ENCODE measurements at places on chromosomes 2 and 18. TPM values are rescaled to one million over a fixed set of nuclear protein-coding genes. Genes with fewer than 3 reads are reported as not detected.

The RTP5 gene
- not detected for total RNA-seq

The SP110 gene
- 168 TPM for total RNA-seq

The VWA3B gene
- total RNA-seq: not detected

The IL1RL2 gene
- not detected for total RNA-seq

The CREG2 gene
- total RNA-seq: 0.52 TPM

The ACVR1C gene
- total RNA-seq: 2.2 TPM

The ASAP2 gene
- total RNA-seq: 0.25 TPM

The ELAC1 gene
- 9.1 TPM for total RNA-seq

The HAAO gene
- not detected for total RNA-seq

The KHK gene
- 10.6 TPM for total RNA-seq

The ALPG gene
- not detected for total RNA-seq

The GPBAR1 gene
- 1.2 TPM for total RNA-seq

GRCh38 chr2:16288371-16289112, 348.2 kb downstream of the MYCN start:
- DNase-seq: no peak

DNA sequence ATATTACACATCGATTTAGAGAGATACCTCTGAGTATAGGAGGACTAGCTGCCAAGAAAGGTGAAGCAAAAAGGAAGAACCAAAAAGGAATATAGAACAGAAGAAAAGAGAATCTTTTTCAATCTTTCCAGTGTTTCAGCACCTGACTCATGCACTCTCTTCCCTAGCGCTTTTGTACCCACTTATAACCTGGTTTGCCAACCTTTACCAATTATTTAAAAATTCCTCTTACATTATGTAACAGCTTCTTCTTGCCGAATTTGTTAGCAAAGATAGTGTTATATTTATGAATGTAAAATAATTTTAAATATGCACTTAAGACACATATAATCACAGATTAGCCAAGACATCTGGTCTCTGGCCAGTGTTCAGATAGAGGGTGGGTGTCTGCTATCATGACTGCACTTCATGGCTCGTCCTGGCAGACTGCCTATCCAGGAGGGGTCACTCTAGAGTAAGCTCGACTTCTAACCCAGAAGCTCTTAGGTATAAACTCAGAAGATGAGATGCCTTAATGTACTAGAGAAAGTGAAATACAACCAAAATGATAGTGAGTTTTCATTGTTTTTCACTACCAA, 122.9 kb downstream of the ATAD2B start:
- no peak for DNase-seq

GRCh38 chr18:9364242-9364641, 29.7 kb downstream of the TWSG1 start:
- DNase-seq: no peak

DNA sequence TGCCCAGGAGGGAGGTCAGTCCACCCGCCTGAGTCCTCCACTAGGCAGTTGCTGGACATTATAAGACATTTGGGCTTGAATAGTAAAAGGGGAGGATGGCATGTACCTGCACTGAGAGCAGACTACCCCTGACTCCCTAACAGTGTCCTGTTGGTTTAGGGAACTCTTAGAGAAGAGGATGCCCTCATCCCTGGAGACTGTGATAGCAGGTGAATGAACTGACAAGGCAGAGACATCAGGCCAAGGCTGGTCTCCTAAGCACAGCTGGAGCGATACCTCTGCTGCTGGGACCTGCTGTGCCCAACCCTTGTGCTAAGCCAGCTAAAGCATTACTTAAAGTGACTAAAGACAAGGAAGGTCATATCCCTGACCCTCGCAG, 34.8 kb downstream of the PROC start:
- no peak for DNase-seq

DNA sequence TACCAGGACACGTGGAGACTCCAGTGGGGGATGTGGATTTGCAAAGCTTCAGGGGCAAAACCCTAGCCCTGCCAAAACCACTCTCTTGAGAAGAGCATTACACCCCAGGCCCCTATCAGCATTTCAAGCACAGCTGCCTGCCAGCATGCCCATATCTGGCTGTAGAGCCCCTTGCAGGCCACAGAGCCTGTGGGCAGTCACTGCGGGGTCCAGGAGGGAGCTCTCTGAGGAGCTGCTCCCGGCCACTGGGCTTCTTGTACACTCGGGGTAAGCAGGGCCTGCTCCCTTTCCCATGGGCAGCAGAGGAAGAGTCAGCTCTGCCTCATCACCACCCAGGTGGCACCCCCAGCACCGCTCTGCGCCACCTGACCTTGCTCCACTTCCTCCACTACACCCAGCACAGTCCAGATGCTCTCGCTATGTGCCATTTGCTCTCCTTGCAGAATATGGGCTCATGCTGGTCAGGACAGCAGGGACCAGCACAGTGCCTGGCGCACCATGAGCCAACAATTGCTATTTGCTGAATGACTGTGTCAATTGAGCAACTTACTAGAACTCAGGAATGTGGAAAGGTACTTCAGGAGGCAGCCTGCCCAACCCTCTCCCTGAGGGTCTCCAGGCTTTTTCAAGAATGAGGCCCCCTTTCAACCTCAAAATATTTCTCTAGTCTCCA, 7.4 kb downstream of the CHST10 start:
- no peak for DNase-seq

DNA sequence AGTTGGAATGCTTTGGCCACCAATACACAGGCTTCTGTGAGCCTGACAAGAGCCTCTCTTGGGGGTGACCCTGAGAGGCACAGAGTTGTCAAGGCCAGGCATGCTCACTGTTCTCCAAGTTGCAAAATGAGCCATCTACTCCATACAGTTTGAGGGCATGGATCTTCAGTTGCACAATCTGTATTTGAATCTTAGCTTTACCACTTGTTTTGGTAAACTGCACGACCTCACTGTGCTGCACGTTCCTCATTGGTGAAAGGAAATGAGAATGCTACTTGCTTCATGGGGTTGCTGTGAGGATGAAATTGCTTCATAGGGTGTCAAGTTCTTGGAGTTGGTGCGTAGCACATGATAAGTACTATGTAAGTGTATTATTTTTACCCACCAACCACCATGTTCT, 12.0 kb upstream of the HAAO start:
- no peak for DNase-seq

DNA sequence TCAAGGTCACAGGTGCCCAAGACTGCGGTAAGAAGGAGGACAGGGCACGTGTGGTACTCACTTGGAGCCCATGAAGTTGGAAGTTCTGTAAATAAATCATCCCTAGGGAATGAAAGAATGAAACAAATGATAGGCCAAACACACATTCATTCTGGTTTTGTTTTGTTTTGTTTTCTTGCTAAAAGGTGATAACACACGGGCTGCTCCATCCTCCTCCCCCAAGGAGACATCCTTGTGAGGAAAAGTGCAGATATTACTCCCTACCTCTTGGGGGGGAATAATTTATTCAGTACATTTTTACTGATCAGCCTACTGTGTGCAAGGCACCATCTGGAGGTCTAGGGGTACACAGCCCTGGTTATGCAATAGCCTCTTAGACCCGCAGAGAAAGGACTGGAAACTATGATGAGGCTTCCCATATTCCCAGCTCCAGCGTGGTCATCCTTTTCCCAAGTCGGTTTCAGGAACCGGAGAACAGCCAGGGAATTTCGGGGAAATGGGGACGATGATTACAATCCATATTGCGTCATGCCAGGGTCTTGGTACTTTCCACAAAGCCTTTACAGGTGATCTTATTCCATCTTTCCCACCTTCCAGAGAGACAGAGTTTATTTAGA, 6.3 kb downstream of the RAX start:
- no peak for DNase-seq

DNA sequence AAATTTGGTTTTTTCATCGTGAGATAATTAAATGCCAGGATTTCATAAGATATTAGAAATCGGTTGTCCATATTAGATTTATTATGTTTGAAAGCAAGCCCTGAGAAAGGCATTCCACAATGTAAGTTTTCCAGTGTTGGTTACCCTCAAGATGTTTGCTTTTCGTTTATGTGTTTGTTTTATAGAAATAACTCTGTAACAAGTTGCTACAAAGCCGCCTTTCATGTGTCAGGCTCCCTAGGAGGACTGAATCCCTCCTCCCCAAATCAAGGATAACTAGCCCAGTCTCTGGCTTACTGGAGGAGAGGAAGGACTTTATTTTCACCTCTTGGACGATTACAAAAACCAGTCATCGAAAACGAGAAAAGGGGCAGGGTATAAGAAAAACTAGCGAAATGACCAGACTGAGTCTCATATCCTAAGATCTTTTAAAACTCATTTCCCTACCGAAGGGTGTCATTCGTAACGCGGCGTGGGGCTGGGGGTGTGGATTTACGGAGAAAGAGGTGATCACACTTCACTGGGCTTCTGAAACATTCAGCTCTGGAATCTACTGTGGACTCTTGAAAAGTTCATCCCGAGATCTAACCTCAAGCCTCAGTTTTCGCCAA, 1.0 kb upstream of the PEX13 start:
- no peak for DNase-seq

- DNase-seq: no peak
Measured at GRCh38 chr2:207847807-207848544, 78.3 kb upstream of the FZD5 start.

GRCh38 chr2:240810621-240811020, 9.4 kb downstream of the KIF1A start:
- DNase-seq: no peak

GRCh38 chr2:100539221-100539620, 23.6 kb upstream of the PDCL3 start:
- DNase-seq: no peak

DNA sequence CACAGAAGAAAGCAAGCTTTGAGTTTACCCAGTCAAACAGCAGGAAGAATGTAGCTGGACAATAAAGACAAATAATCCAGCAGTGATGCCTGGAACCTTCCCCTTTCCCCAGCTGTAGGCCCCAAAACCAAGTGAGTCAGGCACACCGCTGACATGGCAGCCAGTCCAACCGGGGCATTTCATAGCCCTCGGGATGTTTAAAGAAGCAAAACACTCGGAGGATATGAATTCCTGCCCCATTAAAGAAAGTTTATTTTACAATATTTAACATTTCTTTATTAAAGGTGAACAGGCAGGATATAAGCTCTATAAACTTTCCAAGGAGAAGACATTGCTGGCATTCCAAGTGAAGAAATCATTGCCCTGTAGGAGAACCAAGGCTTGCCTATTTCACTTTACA, 507.6 kb upstream of the TNP1 start:
- DNase-seq: no peak

DNA sequence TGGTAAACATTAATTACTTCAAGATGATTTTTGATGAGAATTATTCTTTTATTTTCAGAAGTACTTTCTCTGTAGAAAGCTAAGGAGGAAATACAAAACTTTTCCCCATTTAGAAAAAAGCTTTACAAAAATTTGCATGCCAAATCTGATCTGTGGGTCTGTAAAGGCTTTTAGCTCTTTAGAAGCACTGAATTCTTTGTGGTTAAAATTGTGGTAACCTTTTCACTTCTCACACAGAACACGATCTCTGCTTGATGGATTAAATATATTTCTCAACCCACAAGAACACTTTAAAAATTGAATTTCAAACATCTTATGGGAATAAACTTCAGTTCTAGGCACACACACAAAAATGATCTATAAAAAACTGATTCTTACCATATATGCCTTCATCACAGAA, 63.7 kb downstream of the VIL1 start:
- DNase-seq: no peak

DNA sequence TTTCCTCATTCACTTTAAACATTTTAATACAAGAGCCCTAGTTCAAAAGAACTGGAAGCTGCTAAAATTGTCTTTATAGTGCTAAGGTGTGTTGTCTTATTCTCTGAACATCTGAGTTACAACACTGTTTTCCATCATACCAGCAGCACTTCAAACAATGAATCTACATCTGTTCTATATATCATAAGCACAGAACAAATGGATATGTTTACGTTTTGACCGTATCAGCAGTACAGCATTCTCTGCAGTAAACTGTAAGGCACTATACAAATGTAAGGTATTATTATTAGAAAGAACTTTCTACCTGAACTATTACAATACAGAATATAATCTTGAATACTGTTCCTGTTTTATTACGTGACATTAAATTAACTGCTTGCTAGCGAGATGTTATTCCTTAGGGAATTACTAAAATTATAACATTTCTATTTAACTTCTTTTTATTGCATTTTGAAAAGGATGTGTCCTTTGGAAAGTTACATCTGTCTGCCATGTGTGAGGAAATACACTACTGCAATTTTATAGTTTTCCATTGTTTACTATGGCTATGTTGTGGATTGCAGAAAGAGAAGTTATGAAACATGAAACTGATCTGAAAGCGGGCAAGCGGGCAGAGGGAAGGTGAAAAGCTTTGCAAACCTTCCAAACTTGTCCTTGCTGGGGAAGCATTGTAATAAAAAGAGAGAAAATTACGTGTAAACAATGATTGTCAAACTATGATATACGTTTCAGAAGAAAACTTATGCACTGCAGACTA, 13.7 kb downstream of the NCKAP1 start:
- no peak for DNase-seq

DNA sequence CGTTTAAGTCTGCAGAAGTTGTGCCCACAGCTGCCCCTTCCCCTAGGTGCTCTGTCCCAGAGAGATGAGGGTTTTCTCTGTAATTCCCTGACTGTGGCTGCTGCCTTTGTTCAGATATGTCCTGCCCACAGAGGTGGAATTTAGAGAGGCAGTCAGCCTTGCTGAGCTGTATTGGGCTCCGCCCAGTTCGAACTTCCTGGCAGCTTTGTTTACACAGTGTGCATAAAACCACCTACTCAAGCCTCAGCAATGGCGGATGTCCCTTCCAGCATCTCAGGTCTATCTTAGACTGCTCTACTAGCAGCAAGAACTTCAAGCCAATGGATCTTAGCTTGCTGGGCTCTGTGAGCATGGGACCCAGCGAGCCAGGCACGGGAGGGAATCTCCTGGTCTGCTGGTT, 48.1 kb downstream of the LHCGR start:
- peak; percentile 33 for DNase-seq

DNA sequence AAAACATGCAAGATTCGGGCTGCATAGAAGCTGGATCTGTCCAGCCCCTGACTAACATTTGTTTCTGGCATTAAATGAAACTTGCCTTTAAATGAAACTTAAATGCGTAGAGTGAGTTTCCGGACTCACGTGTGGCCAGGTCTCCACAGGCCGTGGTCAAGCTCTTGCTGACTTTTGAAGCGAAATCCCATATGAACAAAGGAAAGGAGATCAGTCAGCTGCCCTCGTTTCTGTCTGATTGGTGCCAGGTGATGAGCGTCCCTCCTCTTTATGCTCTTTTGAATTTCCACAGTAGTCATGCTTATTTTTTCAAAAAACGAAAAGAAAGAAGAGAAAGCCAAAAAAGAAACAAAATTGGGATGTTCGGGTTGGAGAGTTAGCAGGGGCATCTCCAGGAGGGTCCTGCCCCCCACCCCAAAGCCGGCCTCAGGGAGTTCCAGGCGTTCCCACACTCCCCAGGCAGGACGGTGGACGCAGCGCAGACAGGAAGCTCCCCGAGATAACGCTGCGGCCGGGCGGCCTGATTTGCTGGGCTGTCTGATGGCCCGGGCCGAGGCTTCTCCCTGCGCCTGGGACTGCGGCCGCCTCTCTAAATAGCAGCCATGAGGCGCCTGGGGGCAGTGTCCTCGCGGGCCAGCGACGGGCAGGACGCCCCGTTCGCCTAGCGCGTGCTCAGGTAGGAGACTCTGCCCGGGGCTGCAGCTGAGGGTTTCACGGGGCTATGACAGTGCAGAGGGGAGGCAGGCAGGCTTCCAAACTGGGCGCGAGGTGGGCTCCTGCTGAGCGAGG, at the start of gene COLEC11:
Gene COLEC11, plus strand, starts transcription at position 620 of the 789 bp plus-strand sequence. CDS start 9,229 bp downstream, outside the sequence.
- no peak for DNase-seq

GRCh38 chr2:196983934-196984333, 57.4 kb upstream of the PGAP1 start:
- no peak for DNase-seq
